ENCODE measurements at places on chromosomes 7 and 10.

- no peak for DNase-seq
Measured at GRCh38 chr10:22458272-22459038, 113.2 kb downstream of the SPAG6 start.

GRCh38 chr7:146943483-146943882, 826.9 kb downstream of the CNTNAP2 start:
- DNase-seq: no peak

DNA sequence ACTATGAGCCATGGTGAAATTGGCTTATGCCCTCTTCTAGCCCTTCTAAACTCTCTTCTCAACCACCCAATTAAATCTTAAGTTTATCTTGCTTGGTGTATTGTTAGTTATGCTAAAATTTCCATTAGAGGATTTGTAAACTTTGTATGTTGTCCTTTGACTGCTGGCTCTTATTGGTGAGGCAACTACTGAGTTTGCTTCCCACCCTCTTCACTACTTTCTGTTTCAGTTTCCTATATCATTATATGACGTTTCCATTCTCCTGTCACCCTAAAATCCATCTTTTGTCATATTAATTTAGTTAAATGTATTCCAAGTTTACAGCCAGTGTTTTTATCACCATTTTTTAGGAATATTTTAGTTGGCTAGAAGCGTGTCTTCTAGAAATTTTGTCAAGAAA, 80.9 kb upstream of the VWC2 start:
- DNase-seq: no peak

DNA sequence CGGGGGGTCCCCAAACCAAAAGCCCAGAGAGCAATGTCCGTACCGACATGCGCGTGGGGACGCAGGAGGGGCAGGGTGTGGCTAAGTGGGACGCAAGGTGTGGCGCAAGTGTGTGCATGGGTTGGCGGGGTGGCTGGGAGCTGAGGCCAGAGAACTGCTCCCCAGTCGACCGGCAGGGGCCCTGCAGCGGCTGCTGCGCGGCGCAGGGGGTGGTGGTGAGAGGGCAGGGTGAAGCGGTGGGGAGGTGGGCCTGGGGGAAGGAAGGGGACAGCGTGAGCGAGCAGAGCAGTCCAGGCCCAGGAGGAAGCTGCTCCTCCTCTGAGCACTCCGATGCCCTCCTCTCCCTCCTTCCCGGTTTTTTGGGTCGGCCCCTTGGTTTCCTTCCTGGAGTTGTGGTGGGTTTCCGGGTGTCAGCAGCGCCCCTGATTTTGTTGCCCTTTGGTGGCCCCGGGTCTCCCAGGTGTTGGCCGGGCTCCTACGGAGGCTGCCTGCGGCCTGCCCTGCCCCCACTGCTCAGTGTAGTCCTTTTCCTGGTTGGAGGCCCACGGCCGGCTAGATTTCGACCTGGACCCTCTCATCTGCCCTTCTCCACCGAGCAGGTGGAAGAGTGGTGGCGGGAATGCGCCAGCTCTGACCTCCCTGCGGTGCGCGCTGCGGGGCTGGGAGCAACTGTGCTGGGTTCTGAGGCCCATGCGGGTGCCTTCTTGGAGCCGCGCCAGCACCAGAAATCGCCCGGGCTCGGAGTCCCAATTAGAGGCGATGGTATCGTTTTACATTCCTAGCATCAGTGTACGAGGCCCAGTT, 40.5 kb upstream of the COMTD1 start:
- DNase-seq: no peak

DNA sequence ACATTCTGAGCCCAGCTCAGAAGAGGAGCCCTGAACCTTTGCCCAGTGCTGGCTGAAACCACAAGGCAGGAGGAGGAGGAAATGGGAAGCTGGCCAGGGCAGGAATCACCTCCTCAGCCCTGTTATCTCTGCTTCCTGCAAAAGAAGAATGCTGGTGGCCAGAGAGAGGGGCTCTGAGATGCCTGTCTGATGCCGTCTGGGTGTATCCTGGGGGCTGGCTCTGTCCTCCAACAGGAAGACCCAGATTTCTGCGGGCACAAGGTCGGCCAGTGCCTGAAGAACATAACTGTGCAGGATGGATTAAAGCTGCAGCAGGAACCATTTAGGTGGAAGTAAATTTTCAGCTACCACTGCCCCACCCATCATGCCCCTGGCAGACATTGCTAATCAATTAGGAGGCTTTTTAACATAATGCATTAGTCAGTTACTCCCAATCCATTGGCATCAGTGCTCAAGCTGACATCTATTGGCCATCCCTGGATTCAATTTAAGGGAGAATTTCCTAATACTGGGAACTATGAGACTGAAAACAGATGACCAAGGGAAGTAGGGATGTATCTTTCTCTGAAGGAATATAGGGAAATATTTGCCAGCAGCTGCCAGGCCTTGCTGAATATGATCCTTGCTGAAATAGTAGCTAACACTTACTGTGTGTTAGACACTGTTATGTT, 67.7 kb downstream of the COL13A1 start:
- no peak for DNase-seq

- DNase-seq: no peak
Measured at GRCh38 chr10:5484205-5484604, 15.2 kb downstream of the CALML5 start.

GRCh38 chr10:125169915-125170314, 9.6 kb upstream of the CTBP2 start:
- DNase-seq: no peak

DNA sequence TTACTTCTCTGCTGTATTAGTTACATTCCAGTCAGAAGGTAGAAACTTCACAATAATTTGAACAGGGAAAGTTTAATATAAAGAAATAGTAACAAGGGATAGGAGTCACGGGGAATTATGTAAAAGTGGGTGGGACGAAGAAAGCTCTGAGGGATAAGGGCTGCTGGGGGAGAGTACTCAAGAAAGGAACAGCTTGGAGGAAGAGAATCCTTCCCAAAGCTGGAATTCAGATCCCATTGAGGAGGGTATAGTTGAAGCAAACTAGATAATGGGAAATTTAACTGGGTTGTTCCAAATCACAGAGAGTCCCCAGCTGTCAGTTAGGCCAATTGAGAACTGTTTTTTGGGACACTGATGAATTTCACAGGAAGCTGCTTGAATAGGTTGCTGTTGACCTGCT, 53.2 kb upstream of the MACC1 start:
- no peak for DNase-seq

DNA sequence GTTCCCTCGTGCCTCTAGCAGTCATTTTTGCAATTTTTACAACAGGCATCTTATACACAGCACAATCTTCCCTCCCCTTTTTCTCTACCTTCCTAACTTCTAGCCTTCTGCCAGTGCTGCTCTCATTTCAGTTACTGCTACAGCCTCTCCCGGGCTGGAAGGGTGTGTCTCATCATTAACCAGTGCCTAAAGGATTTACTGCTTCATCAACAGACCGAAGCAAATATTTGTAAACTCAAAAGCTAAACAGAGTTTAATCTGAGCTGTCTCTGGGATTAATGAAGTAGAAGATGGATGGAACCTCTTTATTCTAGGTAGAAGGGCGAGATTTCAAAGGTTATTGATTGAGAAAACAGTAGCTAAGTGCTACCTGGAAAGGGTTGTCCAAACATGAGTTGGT, 94.3 kb downstream of the PRPF18 start:
- DNase-seq: no peak

- no peak for DNase-seq
Measured at GRCh38 chr7:45173596-45174327, 16.2 kb downstream of the RAMP3 start.

GRCh38 chr7:1111156-1111555, 23.2 kb downstream of the GPER1 start:
- DNase-seq: no peak

DNA sequence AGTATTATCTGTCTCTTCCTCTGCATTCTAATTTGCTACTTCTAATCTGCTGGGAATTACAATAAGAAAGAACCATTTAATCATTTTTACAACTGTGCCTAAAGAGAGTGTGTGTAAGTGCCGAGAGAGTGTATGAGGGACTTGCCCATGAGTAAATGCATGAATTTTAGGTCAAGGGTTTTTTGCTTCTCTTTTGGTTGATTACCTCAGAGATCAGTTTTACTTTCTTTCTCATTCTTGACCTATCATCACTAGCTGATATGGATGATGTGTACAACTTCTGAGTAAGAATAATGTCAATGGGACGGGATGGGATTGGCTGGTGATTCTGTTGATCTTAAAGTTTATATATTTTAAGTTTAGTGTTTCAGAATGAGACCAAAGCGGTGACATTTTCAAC, 47.8 kb downstream of the IKZF1 start:
- DNase-seq: peak; percentile 88

GRCh38 chr7:105196473-105196872, 182.5 kb downstream of the KMT2E start:
- DNase-seq: no peak

GRCh38 chr7:137717811-137718271, 128.9 kb downstream of the DGKI start:
- no peak for DNase-seq

DNA sequence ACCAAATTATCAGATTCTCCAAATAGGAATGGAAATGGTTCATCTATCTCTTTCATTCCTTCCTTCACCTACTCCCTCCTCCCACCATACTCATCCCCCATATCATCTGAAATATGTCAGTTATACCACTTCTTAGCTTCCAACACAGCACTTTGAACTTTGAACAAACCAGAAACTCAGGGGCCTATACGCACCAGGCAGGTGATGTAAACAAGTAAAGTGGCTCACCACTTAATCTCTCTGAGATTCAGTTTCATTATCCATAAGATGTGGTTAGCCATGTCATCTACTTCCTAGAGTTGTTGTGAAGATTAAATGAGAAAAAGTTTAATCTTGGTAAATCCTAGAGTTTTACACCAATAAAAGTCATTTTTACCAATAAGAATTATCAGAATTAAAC, 65.9 kb upstream of the LRRN3 start:
- DNase-seq: no peak

GRCh38 chr7:95430864-95431263, 4.0 kb downstream of the PON2 start:
- DNase-seq: no peak

GRCh38 chr10:101138788-101139420, 7.8 kb downstream of the TLX1 start:
- DNase-seq: no peak

GRCh38 chr7:13778967-13779366, 210.5 kb downstream of the ETV1 start:
- no peak for DNase-seq

- DNase-seq: no peak
Measured at GRCh38 chr7:132251327-132251659, 325.0 kb downstream of the PLXNA4 start.

- DNase-seq: no peak
Measured at GRCh38 chr10:58667658-58668310, 155.1 kb downstream of the BICC1 start.

- DNase-seq: no peak
Measured at GRCh38 chr10:35501923-35502322, 103.2 kb upstream of the GJD4 start.

GRCh38 chr7:120703585-120704240, 154.2 kb downstream of the TSPAN12 start:
- DNase-seq: no peak

GRCh38 chr7:55561690-55562089, 10.6 kb downstream of the VOPP1 start:
- DNase-seq: no peak

DNA sequence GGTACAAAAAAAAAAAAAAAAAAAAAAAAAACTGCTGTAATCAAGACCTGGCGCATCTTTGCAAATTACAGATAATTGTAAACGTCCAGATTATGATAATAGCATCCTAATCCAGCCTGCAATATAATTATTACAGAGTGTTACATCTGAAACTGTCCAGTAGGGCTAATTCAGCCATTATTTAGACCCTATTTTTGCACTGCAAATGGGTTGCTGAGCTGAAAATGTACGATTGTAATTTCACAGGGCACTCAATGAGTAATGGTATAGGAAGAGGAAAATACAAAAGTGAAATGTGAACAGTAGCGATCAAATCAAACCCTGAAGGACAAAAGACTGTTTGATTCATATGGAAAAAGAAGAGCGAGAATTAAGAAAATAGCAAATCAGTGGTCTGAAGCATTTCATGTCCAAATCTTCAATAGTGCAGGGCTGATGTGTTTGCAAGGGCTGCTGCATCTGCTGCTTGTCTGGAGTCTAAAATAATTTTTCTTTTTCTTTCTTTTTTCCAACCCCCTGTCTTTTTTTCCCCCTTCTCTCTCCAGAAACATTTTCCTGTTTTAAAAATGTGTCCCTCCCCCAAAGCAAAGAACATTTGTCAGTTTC, 8.9 kb downstream of the DLX6 start:
- DNase-seq: no peak

GRCh38 chr10:92822060-92822634, 26.2 kb upstream of the EXOC6 start:
- peak; percentile 19 for DNase-seq

Measured in GM13977 (cell line).